ENCODE measurements at places on chromosomes 11 and 22. TPM values are rescaled to one million over a fixed set of nuclear protein-coding genes. Genes with fewer than 3 reads are reported as not detected.

GRCh38 chr11:12204506-12204905 lies 94.1 kb downstream of the MICAL2 start:
- no peak for DNase-seq

GRCh38 chr11:120208777-120209176 lies 2.1 kb upstream of the OAF start:
- no peak for DNase-seq

TMPRSS4 gene
- total RNA-seq: not detected

OR51I1 gene
- not detected for total RNA-seq

DNA sequence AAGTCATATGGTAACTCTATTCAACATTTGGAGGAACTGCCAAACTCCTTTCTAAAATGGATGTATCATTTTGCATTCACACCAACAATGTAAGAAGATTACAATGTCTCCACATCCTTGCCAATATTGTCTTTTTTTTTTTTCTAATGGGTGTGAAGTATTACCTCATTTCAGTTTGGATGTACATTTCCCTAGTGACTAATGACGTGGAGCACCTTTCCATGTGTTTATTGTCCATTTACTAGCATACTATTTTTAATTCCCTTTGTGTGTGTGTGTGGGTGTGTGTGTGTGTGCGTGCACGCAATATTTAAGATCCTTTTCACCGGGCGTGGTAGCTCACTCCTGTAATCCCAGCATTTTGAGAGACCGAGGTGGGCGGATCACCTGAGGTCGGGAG lies 62.7 kb downstream of the APOL3 start:
- DNase-seq: no peak

GRCh38 chr11:33930317-33931021 lies 38.6 kb upstream of the LMO2 start:
- DNase-seq: no peak

GRCh38 chr11:71240865-71241691 lies 11.3 kb downstream of the SHANK2 start:
- no peak for DNase-seq

DNA sequence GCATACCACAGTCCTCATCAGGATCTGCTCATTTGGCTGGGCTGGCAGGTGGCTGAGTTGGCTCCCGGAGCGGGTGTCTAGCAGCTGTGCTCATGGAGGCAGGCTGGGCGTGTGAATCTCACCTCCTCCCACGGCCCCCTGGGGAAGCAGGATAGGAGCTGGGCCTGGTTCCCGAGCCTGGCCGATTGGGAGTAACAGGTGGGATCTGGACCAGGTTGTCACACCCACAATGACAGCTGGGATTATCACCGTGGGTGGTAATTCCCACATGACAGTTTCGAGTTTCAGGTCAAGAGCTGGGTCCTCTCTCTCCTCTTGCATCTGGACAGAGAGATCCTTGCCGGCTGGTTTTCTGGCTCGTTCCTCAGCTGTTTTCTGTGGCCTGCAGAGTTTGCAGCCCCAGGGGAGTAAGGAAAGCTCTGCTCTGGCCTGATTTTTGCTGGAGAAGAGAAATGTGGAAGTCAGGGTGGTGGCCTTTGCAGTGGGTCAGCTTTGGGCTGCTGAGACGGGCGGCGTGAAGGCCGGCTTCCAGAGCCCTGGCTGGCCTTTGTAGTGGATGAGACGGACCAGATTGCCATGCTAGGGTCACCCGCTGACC lies 57.0 kb downstream of the BCR start:
- DNase-seq: no peak

DNA sequence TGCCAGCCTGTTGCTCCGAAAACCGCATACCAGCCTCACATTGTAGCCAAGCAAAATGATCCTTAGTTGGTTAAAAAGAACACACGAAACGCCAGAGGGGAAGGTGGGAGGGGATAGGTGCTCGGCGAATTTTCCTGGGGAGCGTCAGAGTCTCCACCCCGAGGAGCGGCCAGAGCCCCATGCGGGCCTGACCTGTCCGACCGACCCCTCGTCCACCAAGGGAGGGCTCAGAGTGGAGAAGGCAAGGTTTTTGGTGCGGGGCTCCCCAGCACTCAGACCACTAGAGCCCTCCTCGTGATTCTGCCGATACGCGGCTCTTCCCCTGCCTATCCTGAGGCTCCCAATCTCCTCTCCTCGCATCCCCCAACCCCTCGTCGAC lies 39.6 kb downstream of the DIXDC1 start:
- no peak for DNase-seq

DNA sequence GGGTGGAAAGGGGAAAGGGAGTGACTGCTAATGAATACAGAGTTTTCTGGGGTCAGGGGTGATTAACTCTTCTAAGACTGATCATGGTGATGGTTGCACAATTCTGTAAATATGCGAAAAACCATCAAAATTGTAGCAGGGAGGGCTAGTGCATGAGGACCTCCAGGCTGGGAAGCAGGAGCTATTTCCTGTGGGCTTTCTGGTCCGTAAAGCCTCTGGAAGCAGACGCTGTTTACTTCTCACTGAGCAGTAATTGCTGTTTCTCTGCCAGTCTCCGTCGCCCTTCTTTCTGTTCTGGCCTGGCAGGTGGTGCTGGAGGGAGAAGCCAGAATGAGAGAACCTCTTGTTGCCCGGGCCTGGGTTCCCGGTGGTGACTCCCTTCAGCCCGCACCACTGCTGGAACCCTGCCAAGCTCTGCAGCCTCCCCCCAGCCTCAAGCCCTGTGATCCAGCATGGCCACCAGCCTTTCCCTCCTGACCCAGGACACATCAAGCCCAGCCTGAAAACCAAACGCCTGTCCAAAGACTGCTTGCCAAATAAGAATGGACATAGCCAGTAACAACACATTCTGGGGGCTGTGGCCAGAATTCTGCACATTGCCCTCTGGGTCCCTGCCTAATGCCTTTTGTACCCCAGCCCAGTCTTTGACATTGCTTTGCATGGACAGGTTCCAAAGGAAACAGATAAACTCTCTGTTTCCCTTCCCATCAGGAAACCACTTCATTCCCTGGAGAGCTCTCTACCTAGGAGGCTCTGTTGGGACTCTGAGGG lies 201.0 kb upstream of the NAV2 start:
- no peak for DNase-seq

DNA sequence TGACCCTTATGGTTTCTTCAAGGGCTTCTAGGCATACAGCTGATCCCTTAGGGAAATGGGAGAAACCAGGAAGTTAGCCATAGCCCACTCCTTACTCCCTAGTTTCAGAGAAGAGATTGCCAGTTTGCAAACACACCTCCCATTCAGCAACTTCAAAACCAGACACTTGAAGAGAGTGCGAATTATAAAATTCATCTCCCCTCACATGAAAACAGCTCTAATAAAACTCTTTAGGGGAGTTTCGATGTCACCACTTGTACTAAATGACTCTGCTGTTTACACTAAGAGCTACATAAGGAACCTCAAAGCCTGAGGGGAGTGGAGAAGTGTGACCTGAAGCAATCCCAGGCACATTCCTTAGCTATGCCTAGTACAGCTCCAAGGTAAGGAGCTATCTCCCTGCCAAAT lies 8.3 kb downstream of the LGR4 start:
- no peak for DNase-seq

- no peak for DNase-seq
Observed at GRCh38 chr22:17741866-17742526, 32.3 kb downstream of the BID start.
